RCC 7860 (cell line): ENCODE measurements at places on chromosomes 16 and 17.

DNA sequence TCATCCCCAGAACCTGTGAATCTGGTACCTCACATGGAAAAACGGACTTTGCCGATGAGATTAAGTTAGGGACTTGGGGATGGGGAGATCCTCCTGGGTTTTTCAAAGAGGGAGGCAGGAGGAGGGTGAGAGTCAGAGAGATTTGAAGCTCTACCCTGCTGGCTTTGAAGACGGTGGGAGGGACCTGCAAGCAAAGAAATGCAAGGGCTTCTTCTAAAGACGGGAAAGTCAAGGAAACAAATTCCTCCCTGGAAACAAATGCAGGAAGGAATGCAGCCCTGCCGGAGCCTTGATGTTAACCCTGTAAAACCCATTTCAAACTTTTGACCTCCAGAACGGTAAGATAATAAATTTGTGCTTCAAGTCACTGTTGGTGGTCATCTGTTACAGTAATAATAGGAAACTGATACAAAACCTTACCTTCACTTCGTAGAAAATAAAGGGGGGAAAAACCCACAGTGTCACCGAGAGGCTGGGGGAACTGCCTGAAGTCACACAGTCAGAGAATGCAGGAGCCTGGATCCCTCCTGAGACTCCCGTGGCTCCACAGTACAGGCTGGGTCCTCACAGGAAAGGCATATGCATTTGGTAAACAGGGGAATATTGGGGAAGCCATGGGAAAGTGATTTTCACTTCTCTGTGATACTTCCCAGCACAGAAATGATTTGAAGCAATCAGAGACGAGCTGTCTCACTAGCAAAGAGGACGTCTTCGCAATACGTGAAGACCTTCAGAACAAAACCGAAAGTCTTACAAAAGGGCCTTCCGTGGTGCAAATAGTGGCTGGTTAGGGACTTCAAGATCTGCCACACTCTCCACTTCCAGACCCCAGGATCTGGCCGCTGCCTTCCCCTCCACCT is 58.9 kb upstream of the CLEC3A start:
- DNase-seq, result no peak

- DNase-seq, result no peak
Measured at GRCh38 chr16:81514041-81514559, 69.5 kb downstream of the CMIP start.

DNA sequence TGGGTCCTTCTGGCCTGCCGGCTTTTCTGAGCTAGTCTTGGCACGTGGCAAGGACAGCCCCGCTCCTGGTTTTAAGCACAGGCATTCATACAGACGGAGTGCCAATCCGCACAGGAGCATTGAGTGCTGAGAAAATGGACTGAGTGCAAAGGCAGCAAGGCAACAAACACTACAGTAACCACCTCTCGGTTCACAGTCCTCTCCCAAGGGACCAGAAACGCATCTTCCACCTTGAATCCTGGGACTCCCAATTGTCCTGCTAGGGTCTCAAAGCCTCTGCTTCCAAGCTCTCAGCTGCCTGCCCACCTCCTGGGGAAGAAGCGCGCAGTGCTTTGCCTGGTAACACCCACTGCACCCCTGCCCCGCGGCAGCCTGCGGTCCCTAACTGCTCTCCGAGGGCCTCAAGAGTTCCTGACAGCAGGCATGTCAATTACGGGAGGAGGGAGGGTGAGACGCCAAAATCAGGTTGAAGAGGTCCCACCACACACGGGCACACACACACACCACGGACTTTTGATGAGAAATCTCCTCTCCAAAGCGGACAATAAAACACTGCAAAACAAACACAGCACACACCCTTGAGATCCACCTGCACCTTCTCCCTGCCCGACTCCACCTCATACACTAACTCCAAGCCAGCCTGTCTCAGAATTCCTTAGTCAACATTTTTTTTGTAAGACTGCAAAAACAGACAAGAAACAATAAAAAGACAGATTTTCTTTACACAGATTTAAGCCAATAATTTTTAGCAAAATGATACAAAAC is 15.0 kb downstream of the SLC16A3 start:
- DNase-seq, result peak; percentile 35

GRCh38 chr17:35079547-35080423 is 16.3 kb upstream of the RFFL start:
- no peak for DNase-seq

DNA sequence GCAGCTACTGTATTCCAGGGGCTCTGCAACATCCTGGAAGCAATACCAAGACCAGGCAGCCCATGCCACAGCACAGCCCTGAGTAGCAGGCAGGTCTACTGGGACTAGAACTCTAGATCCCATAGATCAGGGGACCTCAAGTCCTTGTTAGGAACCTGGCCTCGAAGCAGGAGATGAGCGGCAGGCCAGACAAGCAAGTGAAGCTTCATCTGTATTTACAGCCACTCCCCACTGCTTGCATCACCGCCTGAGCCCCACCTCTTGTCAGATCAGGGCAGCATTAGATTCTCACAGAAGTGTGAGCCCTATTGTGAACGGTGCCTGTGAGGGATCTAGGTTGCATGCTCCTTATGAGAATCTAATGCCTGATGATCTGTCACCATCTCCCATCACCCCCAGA is 295.7 kb upstream of the TNRC6C start:
- DNase-seq, result no peak

DNA sequence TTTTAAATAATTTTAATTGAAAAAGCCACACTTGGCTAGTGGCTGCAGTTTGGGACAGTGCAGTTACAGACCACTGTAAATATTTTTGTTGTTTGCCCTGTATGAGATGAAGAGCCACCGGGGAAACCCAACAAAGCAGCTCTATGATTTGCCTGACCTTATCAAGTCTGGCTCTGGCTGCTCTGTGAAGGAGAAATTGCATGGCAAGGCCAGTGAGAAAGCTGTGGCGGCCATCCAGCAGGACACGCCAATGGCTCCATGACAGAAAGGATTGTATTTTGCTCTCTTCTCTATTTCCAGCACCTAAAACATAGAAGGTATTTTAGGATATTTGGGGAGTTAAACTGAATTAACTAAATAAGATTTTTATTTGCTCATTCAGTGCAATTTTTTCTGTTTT is 330.0 kb upstream of the DYNLRB2 start:
- DNase-seq, result no peak

GRCh38 chr16:2226245-2226793 is 2.9 kb downstream of the E4F1 start:
- no peak for DNase-seq

DNA sequence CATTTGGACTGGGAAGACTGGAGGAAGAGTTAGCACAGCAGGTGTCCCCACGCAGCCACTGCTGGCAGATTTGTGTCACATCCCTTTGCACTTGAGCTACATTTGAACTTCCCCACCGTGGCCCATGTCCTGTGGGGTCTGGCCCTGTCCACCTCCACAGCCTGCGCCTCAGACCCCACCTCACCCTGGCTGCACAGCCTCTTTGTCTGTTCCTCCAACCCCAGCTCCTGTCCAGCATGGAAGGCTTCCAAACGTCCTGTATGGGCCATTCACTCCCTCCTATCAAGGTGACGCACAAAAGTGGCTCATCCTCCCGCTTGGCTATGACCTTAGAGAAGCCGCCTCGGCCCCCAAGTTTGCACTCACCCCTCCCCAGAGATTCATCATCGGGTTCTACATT is 200.6 kb downstream of the FOXL1 start:
- no peak for DNase-seq

DNA sequence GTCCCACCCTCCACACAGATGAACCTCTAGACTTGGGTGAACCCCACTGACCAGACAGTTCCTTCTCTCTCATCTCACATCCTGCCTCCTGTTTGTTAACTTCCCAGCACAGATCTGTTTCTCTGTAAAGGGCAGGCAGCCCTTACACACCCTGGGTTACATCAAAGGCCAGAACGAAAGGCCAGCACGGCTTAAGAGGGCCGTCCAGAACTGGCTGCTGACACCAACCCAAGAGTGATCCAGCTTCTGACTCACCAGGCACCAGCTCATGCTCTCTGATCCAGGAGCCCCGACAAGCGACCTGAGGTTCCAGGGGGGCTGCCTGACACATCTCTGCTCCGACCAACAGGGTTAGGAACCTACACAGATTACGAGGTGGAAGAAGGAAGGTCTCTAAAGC is 86.9 kb downstream of the MRM3 start:
- DNase-seq, result peak; percentile 42

GRCh38 chr17:56891751-56892150 is 22.1 kb downstream of the TRIM25 start:
- DNase-seq, result no peak

GRCh38 chr17:58666858-58667267 is 25.0 kb downstream of the TEX14 start:
- no peak for DNase-seq

- DNase-seq, result peak; percentile 28
Measured at GRCh38 chr17:37672548-37673078, 29.4 kb upstream of the DDX52 start.

GRCh38 chr17:49862781-49863331 is 15.0 kb upstream of the TAC4 start:
- no peak for DNase-seq

DNA sequence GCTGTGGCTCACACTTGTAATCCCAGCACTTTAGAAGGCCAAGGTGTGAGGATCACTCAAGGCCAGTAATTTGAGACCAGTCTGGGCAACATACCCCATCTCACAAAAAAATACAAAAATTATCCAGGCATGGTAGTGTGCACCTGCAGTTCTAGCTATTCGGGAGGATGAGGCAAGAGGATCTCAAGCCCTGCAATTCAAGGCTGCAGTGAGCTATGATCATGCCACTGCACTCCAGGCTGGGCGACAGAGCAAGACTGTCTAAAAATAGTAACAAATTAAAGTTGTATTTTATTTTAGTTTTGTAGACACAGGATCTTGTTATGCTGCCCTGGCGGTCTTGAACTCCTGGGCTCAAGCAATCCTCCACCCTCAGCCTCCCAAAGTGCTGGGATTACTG is 18.2 kb downstream of the USP31 start:
- DNase-seq, result no peak
